ENCODE measurements at places on chromosomes 3 and 15.

- DNase-seq: no peak
Measured at GRCh38 chr3:107683447-107683846, 160.7 kb downstream of the BBX start.

- DNase-seq: no peak
Measured at GRCh38 chr15:87976552-87976951, 280.0 kb downstream of the NTRK3 start.

DNA sequence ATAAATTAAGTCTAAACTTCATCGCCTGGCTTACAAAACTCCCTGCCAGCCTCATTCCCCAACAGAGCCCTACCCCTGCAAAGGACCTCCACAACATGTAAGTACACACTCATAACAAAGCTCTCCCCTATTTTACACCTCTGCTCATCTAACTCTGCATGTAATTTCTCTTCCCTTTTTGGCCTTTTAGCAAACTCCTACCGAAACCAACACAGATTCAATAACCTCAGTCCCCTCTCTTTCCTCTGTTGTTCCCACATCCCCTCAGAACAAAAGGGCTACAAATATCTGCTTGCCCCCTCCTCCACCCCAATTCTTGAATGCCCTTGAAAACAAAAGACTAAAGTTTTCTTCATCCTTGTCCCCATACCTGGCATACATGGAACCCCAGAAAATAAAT, 662 bp downstream of the UBL7 start:
- DNase-seq: no peak

GRCh38 chr15:67783303-67783702, 42.0 kb upstream of the SKOR1 start:
- DNase-seq: peak; percentile 30

GRCh38 chr3:74287557-74287956, 326.9 kb downstream of the CNTN3 start:
- DNase-seq: no peak
